K562 (cell line): ENCODE measurements at places on chromosomes 5 and 9.
A peak's percentile ranks its signal among the peaks of the same experiment; 100 is the strongest.

DNA sequence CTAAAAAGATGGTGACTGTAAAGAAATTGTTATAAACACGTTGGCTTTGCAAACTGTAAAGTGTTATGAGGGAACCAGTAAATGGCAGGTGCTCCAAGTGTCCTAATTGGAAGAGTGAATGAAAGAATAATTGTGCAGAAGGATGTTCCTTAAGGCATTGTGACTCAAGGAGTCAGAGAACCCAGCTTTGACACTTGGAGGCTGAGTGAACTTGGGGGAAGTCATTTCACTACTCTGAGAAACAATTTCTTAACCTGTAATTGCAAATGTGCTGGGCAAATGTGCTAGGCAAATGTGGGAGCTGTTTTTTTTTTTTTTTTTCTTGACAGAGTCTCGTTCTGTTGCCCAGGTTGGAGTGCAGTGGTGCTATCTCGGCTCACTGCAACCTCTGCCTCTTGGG lies 84.0 kb upstream of the TNFSF8 start:
- DNase-seq = no peak

DNA sequence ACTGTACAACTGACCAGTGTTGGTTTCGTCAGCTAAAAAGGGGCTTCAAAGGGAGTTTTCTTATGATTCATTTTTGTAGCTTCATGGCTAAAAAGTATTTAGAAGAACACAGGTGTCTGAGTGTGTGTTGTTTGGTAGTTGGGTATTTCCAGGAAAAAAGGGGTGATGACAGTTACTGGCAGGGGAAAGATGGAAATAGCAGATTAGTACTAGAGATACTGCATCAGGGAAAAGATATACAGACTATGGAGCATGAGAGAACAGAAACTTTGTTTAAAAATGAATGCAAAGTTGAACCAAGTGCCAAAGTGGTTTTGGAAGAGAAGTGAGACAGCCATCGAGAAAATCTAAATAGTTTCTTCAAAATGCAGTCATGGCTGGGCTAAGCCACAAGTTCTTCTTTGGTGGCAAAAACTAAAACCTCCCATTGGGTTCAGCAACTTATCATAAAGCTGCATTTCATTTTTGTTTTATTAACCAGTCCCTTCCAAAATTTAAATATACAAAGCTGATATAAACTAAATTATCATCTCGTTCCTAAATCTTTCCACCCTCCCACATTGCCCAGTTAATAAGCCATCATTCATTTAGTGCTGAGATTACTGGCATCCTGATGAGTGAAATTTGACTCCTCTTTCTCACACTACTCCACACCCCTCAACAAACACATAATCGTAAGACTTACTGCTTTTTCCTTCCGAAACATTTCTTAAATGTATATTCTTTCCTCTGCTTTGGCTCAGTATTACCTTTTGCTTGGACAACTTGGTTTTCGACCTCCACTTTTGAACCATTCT lies 33.5 kb downstream of the ELL2 start:
- DNase-seq = no peak

GRCh38 chr5:123518111-123518510 lies 6.1 kb downstream of the CSNK1G3 start:
- no peak for DNase-seq

- DNase-seq = no peak
Observed at GRCh38 chr5:41908374-41909079, 4.4 kb downstream of the RIMOC1 start.

DNA sequence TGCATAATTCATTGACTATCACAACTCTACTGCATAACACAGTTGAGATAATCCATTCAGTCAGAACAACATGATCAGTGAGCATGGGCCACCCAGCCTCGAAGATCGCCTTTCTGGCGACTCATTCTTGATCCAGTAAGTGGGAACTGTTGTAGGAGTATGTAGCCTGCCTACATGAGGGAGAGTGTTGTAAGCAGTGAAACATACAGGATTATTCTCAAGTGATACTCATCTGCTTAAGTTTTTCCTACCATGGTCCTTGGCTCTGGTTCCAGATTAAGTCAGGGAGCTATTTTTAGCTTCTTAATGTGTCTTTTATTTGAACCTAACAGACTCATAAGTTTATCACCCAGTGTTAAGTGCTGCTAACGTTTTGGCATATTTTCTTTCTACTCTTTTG lies 44.0 kb downstream of the TNPO1 start:
- no peak for DNase-seq

DNA sequence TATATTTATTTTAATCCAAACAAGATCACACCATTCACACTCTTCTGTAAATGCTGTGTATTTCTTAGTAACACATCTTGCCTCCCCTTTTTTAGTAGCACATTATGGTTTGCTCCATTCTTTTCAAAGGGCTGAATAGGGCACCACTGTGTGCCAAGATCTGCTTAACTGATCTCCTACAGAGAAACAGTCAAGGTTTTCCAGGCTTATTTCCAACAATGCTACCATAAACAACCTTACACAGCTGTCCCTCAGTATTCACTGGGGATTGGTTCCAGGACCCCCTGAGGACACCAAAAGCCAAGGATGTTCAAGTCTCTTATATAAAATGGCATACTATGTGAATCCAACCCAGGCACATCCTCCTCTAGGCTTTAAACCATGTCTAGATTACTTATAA lies 16.5 kb downstream of the GOLM1 start:
- no peak for DNase-seq

DNA sequence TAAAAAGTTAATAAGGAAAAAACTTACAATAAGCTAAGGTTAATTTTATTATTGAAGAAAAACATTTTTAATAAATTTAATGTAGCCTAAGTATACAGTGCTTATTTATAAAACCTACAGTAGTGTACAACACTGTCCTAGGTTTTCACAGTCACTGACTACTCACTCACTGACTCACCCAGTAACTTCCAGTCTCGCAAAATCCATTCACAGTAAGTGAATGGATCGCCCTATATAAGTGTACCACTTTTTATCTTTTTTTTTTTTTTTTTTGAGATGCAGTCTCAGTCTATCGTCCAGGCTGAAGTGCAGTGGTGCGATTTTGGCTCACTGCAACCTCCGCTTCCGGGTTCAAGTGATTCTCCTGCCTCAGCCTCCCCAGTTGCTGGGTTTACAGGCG lies 47.7 kb downstream of the FNIP1 start:
- peak; percentile 54 for DNase-seq

- DNase-seq = no peak
Observed at GRCh38 chr5:157165261-157165660, 803 bp downstream of the GARIN3 start.

DNA sequence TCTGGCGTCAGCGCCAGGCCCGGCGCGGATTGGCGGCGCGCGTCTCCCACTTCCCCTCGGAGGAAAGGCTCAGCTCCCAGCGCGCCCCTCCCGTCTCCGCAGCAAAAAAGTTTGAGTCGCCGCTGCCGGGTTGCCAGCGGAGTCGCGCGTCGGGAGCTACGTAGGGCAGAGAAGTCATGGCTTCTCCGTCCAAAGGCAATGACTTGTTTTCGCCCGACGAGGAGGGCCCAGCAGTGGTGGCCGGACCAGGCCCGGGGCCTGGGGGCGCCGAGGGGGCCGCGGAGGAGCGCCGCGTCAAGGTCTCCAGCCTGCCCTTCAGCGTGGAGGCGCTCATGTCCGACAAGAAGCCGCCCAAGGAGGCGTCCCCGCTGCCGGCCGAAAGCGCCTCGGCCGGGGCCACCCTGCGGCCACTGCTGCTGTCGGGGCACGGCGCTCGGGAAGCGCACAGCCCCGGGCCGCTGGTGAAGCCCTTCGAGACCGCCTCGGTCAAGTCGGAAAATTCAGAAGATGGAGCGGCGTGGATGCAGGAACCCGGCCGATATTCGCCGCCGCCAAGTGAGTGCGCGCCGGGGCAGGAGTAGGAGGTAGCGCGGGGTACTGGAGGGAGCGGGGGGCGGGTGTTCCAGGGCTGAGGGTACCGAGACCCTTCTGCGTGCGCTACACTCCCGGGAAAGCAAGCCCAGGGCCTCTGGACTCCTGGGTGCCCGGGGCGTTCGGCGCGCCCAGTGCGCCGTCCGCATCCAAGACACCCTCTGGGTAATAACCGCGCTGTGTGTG lies at the start of gene MSX2:
MSX2 (plus strand) TSS at position 99 of the 777 bp plus-strand sequence; CDS start at position 177, 78 bp downstream.
- DNase-seq = no peak

DNA sequence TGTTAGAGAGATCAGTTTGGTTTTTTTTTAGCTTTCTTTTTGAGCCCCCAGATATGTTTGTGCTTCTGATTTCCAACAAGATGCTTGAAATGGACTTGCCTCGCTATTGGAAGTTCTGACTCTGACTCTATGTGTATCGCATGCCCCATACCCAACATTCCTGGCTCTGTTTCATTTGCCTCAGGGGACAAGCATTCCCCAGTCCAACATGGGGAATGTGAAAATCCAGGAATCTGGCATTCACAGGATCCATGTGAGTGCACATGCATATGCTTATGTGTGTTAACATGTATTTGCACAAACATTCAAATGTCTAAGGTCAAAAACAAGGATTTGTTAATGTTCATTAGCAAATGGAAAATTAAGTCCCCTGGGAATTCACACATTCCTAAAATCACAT lies 233.9 kb downstream of the TLR4 start:
- no peak for DNase-seq

DNA sequence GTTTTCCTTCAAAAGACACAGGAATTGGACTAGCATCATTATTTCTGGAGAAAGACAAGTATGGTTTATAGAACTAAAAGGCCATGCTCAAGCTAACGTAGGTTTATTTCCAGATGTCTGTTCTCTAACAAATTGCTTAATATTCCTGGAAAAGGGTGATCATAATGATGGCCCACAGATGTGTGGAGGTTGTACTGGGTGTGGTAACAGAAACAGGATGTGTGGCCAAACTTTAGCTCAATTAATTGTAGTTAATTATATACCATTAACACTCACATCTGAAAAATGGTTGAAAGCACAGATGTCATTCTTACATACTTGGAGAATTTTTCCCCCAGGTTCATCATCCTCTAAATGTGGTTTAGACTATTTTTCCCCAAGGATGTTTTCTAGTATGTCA lies 292.7 kb upstream of the RASA1 start:
- DNase-seq = no peak

GRCh38 chr9:37999588-38000189 lies 69.3 kb downstream of the SHB start:
- no peak for DNase-seq

DNA sequence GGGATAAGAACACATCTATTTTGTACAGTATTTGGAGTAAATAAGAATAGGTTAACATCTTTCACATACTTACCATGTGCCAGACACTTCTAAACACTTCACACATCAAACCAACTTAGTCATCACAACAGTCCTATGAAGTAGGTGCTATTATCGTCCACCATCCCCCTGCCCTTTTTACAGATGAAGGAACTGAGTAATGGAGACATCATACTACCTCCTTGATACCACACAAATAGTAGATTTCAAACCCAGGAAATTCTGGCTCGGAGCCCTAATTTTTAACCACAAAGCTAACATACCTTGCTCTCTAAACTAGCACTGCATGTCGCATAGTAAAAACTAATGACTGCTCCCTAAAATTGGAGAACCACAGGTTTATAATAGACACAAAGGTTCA lies 4.2 kb upstream of the ZNF366 start:
- no peak for DNase-seq

- no peak for DNase-seq
Observed at GRCh38 chr9:36893184-36893583, 140.9 kb downstream of the PAX5 start.

- no peak for DNase-seq
Observed at GRCh38 chr9:15401266-15401665, 21.4 kb upstream of the SNAPC3 start.

DNA sequence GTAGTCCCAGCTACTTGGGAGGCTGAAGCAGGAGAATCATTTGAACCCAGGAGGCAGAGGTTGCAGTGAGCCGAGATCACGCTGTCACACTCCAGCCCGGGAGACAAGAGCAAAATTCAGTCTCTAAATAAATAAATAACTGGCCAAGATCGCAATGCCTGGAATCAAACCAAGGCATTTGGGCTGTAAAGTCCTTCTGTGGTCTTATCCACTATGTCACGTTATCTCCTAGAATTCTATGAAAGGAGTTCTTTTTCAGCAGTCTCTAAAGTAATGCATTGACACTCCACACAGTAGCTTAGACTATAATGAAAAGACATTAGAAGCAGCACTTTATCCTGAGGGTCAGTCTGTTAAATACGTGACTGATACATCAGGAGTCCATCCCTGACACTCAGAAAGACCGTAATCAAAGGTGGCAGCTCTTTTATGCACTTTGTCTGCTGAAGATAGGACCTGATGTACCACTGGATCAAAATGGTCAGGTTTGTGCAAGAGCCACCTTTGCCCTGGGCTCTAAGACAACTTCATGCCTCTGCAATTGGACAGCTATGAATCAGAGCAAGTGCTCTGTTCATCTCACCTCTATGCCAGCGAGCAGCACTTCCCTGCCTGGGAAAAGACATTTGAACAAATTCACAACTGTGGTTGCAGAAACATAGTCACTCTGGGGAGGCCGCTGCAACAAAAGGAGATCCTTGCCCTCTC lies 31.7 kb upstream of the GNA14 start:
- DNase-seq = no peak

- no peak for DNase-seq
Observed at GRCh38 chr9:133771486-133772482, 33.6 kb upstream of the SARDH start.

DNA sequence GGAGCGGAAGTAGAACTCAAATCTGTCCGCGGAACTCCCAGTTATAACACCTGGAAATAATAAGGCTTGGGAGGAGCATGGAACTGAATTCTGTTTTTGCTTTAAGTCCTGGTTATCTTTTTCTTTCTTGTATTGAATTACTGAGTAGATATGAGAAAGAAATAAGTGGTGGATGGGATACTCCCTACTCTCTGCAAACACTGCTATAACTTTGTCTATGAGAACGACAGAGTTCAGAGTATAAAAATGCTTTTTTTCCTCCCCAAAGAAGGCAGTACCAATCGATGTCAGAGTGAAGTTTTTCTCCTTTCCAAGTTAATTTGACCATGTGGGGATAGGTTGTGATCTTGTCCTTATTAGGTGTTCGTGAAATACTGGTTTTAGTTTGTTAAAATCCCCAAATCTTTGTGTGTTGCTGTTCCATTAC lies 1.2 kb downstream of the RIC1 start:
- no peak for DNase-seq

GRCh38 chr5:17379100-17379951 lies 118.7 kb upstream of the TAF11L2 start:
- DNase-seq = no peak

DNA sequence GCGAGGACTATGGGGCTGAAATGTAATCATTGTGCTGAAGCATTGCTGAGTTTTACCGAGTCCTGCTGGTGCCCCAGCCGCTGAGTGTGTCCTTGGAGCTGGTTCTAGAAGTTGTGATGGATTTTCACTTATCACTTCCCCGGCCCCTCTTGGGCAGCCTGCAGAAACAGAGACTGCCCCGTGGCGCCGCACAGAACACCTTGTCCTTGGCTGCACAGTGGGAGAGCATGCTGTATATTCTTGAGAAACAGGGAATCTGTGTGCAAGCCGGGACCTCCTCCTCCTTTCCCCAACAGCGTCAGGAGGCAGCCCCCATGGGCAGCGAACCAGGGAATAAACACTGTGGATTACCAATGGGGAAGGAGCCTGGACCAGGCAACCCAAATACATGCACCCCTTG lies 90.6 kb upstream of the RUFY1 start:
- no peak for DNase-seq

- DNase-seq = no peak
Observed at GRCh38 chr9:80957801-80958200, 731.5 kb downstream of the TLE1 start.
